Anterior cingulate cortex (tissue), 58 donors: ENCODE measurements at places on chromosomes 6 and 20.

DNA sequence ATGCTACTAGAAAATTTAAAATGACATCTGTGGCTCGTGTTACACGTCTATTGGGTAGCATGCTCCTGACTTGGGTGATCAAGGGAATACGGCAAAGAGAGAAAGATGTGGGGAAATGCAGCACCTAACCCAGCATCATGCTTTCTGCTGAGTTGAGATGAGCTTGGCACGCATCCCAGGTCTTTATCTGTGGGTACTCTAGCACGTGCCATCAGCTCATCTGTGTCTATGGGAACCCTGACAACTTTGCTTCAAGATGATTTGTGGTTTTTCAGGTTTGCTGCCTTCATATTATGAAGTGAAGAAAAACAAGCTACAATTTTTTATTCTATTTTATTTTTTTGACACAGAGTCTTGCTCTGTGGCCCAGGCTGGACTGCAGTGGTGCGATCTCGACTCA lies 21.0 kb downstream of the RNASET2 start:
- no peak for DNase-seq

- no peak for DNase-seq
Observed at GRCh38 chr20:44912189-44912588, 2.3 kb downstream of the PABPC1L start.

DNA sequence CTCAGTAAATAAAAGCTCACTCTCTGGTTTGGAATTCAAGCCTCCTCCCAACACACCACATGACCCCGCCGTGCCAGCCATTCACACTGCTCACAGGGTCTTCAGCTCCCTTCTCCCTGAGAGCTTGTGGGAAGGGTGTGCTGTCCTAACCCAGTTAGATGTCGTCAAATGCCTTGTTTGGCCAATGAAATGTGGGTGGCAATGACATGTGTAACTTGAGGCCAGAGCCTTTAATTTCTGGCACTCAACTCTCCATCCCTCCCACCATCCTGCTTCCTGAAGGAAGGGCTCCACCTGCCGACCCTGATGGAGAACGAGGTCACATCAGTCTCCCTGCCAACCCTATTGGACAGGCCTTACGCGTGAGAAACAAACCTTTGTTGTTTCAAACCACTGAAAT lies 224.5 kb upstream of the AGPAT4 start:
- DNase-seq: no peak

DNA sequence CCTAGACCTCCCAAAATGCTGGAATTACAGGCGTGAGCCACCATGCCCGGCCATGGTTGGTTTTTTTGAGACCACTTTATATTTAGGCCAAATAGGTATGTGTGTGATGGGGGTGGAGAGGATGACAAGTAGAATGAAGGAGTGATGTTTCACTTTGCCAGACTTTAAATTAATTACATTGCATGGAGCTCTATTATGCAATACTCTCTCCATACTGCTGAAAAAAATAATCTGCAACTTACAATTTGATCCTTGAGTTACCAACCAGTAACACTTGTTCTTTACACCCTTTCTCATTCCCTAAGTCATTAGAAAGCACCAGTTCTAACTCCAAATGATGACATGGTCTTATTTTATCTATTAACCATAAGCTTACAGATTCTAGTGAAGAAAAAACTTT lies 26.8 kb downstream of the GINM1 start:
- DNase-seq: no peak

DNA sequence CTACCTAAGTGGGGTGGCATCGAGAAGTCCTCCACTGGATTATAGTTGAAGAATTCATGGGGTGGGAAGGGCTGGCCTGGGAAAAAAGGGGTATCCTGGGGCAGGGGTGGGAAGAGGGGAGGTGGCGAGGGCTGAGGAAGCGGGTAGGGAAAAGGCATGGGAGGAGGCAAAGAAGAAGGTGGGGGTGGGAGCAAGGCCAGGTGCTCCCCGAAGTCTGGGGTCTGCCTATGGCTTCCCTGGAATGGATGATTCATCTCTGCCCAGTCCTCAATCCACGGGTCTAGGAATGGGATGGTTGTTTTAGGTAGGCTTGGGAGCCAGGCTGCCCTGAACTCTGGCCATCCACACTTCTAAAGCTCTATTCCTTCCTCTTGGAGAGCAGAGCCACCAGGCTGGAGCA lies 4.4 kb downstream of the PCED1A start:
- no peak for DNase-seq

- no peak for DNase-seq
Observed at GRCh38 chr6:12275107-12275506, 15.1 kb upstream of the EDN1 start.

GRCh38 chr6:7505189-7505699 lies 36.2 kb upstream of the DSP start:
- peak; percentile 9 for DNase-seq

GRCh38 chr6:99611148-99611547 lies 4.5 kb downstream of the PRDM13 start:
- DNase-seq: no peak
